ENCODE measurements at places on chromosomes 12 and 14.

DNA sequence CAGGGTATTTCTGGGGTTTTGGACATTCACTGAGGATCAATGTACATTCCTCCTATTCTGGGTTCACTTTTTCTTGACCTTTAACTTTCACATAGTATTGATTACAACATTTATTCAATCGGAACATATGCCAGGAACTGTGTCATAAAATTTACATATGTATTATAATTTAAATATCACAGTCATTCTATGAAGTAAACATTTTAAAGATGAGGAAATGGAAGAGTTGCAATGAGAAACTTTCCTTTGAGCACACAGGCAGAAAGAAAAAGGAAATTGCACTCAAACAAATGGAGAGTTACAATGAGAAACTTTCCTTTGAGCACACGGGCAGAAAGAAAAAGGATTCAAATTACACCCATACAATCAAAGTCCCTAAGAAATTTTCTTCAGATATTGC, 3.1 kb downstream of the MUCL1 start:
- no peak for DNase-seq

- DNase-seq, result no peak
Observed at GRCh38 chr14:59067127-59067894, 121.2 kb upstream of the DAAM1 start.

DNA sequence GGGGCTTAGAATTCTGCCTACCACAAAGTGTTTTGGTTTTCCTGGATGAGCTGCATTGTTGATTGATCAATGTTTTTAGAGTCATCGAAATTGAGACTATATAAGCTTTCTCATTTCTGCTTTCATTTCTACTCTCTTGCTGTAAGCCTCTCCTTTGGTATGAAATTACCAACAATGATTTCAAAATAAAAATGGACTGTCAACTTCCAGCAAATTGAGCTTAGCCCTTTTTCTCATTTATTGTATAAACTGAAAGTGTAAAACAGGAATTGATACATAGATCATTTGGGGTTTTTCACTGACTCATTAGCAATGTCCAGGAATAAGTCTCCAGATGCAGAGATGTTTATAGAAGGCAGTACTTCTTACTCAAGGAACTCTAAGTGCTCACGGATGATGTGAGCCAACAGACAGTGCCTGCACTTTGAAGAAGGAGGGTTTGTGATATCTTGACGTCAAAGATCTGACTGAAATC, 20.0 kb upstream of the PCNX1 start:
- no peak for DNase-seq

DNA sequence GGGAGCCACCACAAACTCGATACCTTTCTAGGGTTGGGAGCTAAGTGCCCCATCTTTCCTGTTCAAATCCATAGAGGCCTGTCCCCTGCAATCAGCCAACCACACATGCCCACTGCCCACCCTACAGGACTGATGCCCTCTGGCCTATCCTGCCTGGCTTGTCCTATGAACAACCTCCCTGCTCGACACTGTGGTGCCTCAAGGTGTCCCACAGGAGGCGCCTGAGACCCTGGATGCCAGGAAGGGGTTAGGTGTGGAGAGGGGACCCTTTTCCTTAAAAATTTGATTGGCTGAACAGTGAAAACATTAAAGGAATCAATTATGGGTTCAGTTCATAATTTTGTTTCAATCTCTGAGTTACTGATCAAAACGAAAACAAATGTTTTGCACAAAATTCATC, 97.3 kb upstream of the FZD10 start:
- DNase-seq, result no peak

GRCh38 chr12:65854629-65855028, 30.3 kb downstream of the HMGA2 start:
- no peak for DNase-seq

- no peak for DNase-seq
Observed at GRCh38 chr14:59229653-59230406, 41.4 kb downstream of the DAAM1 start.

DNA sequence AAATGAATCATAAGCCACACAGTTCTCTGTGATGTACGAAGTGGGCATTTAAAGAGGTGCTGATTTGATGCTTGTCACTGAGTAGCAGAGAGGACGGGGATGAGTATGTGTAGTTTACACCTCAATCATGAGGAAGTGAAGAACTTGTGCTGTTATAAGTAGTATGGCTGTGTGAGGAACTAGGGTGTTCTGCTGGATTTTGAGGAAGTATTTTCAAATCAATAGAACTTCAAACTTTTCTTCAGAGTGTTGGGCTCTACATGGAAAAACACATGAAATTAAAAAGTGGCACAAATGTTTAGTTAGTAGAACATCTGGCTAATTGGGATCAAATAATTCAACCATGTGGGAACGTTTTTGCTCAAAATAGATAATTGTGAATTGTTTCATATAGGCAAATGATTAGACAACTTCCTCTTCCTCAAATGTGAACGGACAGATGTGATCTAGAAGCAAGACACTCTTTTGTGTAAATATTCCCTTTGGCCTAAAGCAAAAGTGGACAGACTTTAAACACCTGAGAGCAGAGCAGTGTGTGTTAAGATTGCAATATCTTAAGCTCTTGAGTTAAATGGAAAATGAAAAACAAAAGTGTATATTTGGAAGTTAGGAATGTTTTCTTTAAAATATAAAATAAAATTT, 168.5 kb downstream of the NAV3 start:
- DNase-seq, result no peak

GRCh38 chr14:96261053-96261452, 5.0 kb downstream of the BDKRB1 start:
- no peak for DNase-seq

DNA sequence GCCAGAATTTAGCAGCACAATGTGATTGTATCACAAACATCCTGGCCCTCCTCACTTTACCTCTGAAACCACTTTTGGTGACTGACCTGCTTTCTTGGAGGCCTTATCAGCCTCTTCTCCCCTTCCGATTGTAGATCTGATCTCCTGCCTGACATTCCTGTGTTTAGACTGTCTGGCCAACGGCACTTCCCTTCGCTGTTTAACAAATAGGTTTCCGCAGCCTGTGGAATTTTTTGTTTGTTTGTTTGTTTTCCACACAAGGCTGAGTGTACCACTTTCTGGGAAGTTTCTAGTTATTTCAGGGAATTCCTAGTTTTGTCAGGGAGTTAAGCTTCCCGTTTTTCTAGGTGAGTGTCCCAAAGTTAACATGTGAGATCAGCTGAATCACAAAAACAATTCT, 65.9 kb upstream of the CDKN3 start:
- DNase-seq, result no peak

- no peak for DNase-seq
Observed at GRCh38 chr12:123041042-123041531, 60.6 kb downstream of the ARL6IP4 start.
